ENCODE measurements at places on chromosomes 1 and 21. TPM values are rescaled to one million over a fixed set of nuclear protein-coding genes. Genes with fewer than 3 reads are reported as not detected.
A peak's percentile ranks its signal among the peaks of the same experiment; 100 is the strongest.

DNA sequence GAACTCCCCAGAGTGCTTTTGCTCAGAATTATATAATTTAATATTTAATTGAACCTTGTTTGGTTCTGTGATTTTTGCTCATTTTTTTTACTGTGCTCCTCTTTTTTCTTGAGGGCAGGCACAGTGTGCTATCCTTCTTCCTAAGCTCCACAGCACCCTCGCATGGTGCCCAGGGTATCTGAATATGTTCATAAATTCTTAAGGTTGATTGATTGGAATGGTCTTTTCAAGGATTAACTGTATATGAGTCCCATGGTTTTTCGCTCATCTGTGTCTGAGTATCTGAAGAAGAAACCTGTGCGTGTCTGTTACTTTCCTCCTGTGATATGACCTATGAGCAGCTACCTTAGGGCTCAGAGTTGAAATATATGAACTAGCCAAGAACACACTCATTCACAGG, 393.7 kb downstream of the HLX start:
- no peaks in the 10 kb centered on the region for H3K36me3 ChIP-seq
- no peak overlapping the region for H3K4me3 ChIP-seq
- no peaks in the 10 kb centered on the region for H3K4me1 ChIP-seq
- H3K27me3 ChIP-seq, result no peaks in the 10 kb centered on the region
- no peak for DNase-seq

DNA sequence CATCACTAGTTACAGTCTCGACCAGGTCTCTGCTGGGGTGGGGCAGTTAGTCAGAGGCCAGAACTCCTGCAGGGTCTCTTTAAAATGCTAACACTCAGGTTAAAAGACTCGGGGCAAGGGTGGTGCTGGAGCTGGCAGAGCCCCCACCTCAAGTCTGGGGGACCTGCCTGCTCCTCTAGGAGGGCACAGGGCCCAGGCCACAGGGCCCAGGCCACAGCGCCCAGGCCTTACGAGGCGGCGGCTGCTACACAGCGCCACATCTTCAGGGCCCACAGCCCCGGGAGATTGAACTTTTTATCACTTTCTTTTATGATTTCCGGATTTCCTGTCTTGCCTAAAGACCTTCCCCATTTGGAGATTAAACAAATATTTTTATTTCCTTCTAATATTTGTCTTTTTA, 10.4 kb downstream of the MPZ start:
- no peak for DNase-seq
- no peaks in the 10 kb centered on the region for H3K27me3 ChIP-seq
- no peak overlapping the region for H3K27ac ChIP-seq
- no peak overlapping the region for H3K4me3 ChIP-seq
- peaks cover 11% of the 10 kb centered on the region for H3K4me1 ChIP-seq

GRCh38 chr1:55399346-55399745, 184.2 kb upstream of the USP24 start:
- H3K4me3 ChIP-seq, result no peak overlapping the region
- H3K36me3 ChIP-seq, result no peaks in the 10 kb centered on the region
- no peak overlapping the region for H3K27ac ChIP-seq
- DNase-seq, result no peak
- H3K27me3 ChIP-seq, result peaks cover 7% of the 10 kb centered on the region

DNA sequence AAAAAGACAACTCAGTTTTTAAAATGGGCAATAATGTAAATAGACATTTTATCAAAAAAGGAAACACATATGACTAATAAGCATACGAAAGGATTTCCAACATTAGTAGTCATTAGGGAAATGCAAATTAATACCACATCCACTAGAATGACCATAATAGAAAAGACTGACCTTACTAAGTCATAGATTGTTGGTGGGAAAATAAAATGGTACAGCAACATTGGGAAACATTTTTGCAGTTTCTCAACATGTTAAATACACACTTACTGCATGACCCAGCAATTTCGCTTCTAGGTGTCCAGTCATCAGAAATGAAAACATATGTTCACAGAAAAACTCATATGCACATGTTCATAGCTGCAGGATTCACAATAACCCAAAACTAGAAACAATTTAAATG, 29.9 kb upstream of the SLC44A3 start:
- H3K4me1 ChIP-seq, result peaks cover 10% of the 10 kb centered on the region
- no peak overlapping the region for H3K27ac ChIP-seq
- H3K4me3 ChIP-seq, result no peak overlapping the region
- DNase-seq, result no peak
- H3K36me3 ChIP-seq, result no peaks in the 10 kb centered on the region

DNA sequence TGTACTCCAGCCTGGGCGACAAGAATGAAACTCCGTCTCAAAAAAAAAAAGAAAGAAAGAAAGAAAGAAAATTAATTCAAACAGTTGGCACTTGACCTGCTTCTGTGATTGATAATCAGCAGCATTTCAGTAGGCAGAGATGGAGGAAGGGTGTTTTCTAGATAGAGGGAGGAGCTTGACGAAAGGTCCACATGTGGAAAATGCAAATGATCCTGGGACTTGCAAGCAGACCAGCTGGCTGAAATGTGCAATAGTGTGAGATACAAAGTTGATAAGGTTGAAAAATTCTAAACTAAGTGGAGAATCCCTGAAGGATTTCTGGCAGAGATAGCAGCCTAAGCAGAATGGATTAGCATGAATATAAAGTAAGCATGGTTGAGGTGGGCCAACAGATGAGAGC, 4.2 kb downstream of the ELAPOR1 start:
- no peak for DNase-seq
- H3K4me1 ChIP-seq, result peaks cover 29% of the 10 kb centered on the region
- peaks cover 3% of the 10 kb centered on the region for H3K27me3 ChIP-seq
- H3K4me3 ChIP-seq, result no peak overlapping the region
- H3K27ac ChIP-seq, result no peak overlapping the region

DNA sequence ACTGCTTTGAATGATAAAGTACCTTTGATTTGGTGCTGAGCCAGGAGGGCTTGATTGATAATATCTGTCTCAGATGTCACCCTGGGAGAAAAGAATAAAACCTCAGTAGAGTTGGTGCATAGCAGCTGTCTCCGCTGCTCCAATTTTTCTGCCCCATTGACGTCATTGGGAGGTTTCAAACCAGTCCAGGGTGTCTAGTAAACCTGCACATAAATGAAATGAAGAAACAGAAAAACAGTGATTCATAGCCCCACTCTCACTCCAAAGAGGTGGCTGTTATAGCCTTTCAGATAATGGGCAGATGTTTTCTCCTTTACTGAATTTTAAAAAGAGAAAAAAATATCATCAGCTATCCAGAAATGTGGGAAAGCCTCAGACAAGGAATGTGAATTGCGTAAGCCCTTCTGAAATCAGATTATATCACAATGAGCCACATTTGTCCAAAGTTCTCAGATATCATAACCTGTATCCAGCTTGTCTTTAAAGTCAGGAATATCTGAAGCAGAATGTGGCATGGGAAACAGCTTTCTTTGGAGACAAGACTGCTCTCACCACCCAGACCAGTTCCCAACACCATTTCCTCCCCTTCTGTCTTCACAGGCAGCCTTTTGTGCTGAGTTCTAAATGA, 351.3 kb upstream of the SGIP1 start:
- H3K4me3 ChIP-seq, result no peak overlapping the region
- peak overlapping the region; percentile 30 for H3K27ac ChIP-seq
- peak; percentile 29 for DNase-seq
- peaks cover 32% of the 10 kb centered on the region for H3K4me1 ChIP-seq
- H3K36me3 ChIP-seq, result no peaks in the 10 kb centered on the region
- peaks cover 1% of the 10 kb centered on the region for H3K27me3 ChIP-seq

GRCh38 chr1:206774093-206774492, 1.8 kb upstream of the IL10 start:
- no peak overlapping the region for H3K4me3 ChIP-seq
- no peak overlapping the region for H3K27ac ChIP-seq
- H3K4me1 ChIP-seq, result peaks cover 57% of the 10 kb centered on the region
- H3K36me3 ChIP-seq, result no peaks in the 10 kb centered on the region
- no peak for DNase-seq

Gene SERTAD4
- not detected for total RNA-seq

- no peak overlapping the region for H3K4me3 ChIP-seq
- no peaks in the 10 kb centered on the region for H3K27me3 ChIP-seq
- no peak for DNase-seq
Measured at GRCh38 chr1:3555131-3555920, 56.0 kb downstream of the MEGF6 start.

Gene FCGR3B
- not detected for total RNA-seq

Gene CHRM3
- not detected for total RNA-seq

Gene CFHR2
- not detected for total RNA-seq

GRCh38 chr1:189149547-189150375, 1327.9 kb downstream of the BRINP3 start:
- no peak for DNase-seq
- H3K4me3 ChIP-seq, result no peak overlapping the region
- no peak overlapping the region for H3K27ac ChIP-seq
- H3K4me1 ChIP-seq, result no peaks in the 10 kb centered on the region

DNA sequence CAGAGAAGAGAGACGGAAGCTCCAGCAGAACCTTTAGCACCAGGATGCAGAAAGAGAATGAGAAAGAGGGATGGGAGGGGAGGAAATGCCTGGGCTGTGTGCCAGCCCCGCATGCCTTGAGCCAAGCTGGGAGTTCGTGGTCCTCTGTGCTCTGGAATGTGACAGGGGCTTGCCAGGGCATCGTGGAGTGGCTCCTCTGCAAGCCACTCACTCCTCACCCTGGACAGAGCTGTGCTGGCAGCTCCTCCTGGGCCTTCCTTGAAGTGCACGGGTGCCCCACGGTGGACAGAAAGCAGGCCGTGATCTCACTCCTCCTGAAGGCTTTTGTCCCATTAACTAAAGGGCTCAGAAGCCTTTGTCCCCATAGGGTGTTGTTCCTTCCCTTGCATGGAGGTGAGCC, 34.8 kb upstream of the PRELP start:
- no peaks in the 10 kb centered on the region for H3K4me1 ChIP-seq
- no peak overlapping the region for H3K4me3 ChIP-seq
- H3K27ac ChIP-seq, result no peak overlapping the region
- H3K27me3 ChIP-seq, result peaks cover 23% of the 10 kb centered on the region
- DNase-seq, result no peak

GRCh38 chr1:108925920-108926319, 37.4 kb downstream of the CLCC1 start:
- no peaks in the 10 kb centered on the region for H3K4me1 ChIP-seq
- peaks cover 39% of the 10 kb centered on the region for H3K36me3 ChIP-seq
- DNase-seq, result no peak
- H3K27me3 ChIP-seq, result no peaks in the 10 kb centered on the region
- H3K4me3 ChIP-seq, result no peak overlapping the region
- no peak overlapping the region for H3K27ac ChIP-seq

DNA sequence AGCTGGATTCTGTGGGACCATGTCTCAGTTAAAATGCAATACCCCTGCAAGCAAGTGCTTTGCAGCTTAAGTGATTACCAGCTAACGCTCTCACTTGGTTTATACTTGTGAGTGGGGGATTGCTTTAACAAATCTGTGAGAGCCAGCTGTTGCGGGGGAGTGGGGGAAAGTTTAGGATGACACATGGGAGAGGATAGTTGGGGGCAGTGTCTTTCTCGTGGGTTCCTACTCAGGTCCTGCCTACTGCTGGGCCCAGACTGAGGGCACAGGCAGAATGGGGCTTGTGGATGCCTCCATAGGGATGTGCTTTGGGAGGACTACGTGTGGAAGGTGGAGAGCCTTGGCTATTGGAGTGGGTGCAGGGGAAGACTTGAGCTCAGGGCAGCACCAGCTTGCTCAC, 60.1 kb downstream of the ELK4 start:
- H3K27ac ChIP-seq, result no peak overlapping the region
- DNase-seq, result no peak
- H3K4me3 ChIP-seq, result no peak overlapping the region
- no peaks in the 10 kb centered on the region for H3K36me3 ChIP-seq

Gene NUP210L
- total RNA-seq, result 0.07 TPM

DNA sequence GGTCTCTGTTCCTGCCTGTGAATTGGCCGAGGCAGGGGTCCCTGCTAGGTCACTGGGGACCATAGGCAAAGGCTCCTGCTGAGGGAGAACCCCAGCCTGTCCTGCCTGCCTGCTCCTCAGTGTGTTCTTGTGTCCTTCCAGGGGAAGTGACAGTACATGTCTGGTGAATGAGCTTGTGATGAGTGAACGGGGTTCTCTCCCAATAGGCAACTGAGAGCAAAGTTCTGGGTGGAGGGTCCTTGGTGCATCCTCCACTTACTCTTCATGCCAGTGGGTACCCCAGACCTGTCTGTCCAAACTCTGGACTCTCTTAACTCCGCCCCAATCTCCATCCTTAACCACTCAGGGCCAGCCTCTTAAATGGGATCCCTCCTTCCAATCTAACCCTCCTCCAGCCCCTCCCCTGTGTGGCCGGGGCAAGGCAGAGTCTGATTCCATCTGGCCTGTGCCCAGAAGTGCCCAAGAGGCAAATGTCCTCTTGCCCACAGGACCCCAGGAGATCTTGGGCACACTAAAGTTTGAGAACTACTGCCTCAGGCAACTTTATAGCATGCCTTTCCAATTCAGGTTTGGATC, 2.0 kb downstream of the XKR8 start:
- H3K27ac ChIP-seq, result no peak overlapping the region
- peaks cover 3% of the 10 kb centered on the region for H3K27me3 ChIP-seq
- H3K4me3 ChIP-seq, result peak overlapping the region; percentile 78

- no peaks in the 10 kb centered on the region for H3K4me1 ChIP-seq
- no peak overlapping the region for H3K4me3 ChIP-seq
- H3K27ac ChIP-seq, result no peak overlapping the region
- DNase-seq, result no peak
- peaks cover 13% of the 10 kb centered on the region for H3K27me3 ChIP-seq
Measured at GRCh38 chr1:66494482-66494881, 39.5 kb upstream of the SGIP1 start.

Gene RAB42
- total RNA-seq, result 0.34 TPM

- H3K27ac ChIP-seq, result no peak overlapping the region
- DNase-seq, result no peak
- peaks cover 6% of the 10 kb centered on the region for H3K27me3 ChIP-seq
Measured at GRCh38 chr1:173255214-173255813, 48.2 kb upstream of the TNFSF4 start.

Gene TNFRSF1B
- total RNA-seq, result 153 TPM

DNA sequence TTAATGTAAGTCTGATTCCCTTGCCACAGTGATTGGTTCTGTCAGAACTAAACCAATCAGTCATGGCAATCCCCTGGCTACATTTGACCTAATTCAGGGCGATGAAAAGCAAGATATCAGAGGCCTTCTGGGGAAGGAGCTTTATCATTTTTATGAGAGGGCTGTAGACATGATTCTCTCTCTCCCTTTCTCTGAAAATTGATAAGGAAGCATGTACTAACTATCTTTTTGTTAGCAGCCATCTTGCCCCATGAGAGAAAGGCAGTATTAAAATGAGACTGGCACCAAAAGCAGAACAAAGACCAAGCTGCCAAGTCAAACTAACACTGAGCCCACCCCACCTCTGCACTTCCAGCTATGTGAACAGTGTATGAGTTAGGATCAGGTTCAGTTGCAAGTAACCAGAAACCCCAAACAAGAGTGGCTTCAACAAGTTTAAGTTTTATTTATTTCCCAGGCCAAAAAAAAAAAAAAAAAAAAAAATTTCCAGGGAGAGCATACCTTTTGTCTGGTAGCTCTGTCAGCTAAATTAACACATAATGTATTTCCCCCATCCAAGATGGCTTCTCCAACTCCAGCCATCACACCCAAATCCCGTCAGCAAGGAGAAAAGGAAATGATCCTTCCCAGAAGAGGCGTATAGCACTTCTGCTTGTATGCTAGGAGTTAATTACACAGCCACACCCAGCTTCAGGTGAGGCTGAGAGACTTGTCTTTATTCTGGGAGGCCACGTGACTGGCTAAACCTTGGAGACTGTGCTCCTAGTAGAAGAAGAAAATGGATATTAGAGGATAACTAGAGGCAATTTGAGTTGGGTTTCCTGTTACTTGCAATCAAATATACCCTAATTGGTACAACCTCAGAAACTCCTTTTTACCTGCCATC, 105.8 kb upstream of the RALGPS2 start:
- no peaks in the 10 kb centered on the region for H3K27me3 ChIP-seq
- no peaks in the 10 kb centered on the region for H3K4me1 ChIP-seq
- H3K36me3 ChIP-seq, result no peaks in the 10 kb centered on the region
- H3K4me3 ChIP-seq, result no peak overlapping the region
- DNase-seq, result no peak
